ENCODE measurements at places on chromosomes 2 and 18. TPM values are rescaled to one million over a fixed set of nuclear protein-coding genes. Genes with fewer than 3 reads are reported as not detected.

- H3K27ac ChIP-seq, result no peak overlapping the region
- no peak overlapping the region for H3K4me3 ChIP-seq
- peaks cover 15% of the 10 kb centered on the region for H3K4me1 ChIP-seq
- H3K27me3 ChIP-seq, result no peaks in the 10 kb centered on the region
- DNase-seq, result no peak
- no peaks in the 10 kb centered on the region for H3K36me3 ChIP-seq
These were observed 236.5 kb upstream of the SPHKAP start for GRCh38 chr2:228417956-228418355.

The COL6A3 gene
- 1.2 TPM for total RNA-seq

GRCh38 chr2:27249891-27250651 lies 12.8 kb downstream of the SLC30A3 start:
- peaks cover 10% of the 10 kb centered on the region for H3K4me1 ChIP-seq
- no peak overlapping the region for H3K4me3 ChIP-seq
- H3K27ac ChIP-seq, result no peak overlapping the region
- H3K27me3 ChIP-seq, result no peaks in the 10 kb centered on the region
- H3K36me3 ChIP-seq, result no peaks in the 10 kb centered on the region
- peak; percentile 23 for DNase-seq

DNA sequence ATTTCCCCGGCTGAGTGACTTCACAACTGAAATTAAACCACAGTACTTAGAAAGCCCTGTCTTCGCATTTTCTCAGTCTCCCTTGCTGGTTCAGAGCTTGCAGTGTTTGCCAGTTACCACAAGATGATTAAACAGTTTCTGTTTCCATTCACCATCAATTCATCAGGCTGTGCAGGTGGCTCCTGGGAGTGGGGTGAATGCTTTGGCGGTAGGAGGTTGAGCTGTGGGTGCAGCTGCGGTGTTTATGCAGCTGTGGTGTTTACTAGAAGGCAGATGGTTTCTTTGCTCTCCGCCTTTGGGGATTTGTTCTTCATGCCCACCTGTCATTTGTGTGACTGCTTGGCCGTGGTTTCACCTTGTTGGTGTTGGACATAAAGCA lies 16.1 kb downstream of the ACOXL start:
- H3K36me3 ChIP-seq, result no peaks in the 10 kb centered on the region
- no peak overlapping the region for H3K4me3 ChIP-seq
- H3K4me1 ChIP-seq, result no peaks in the 10 kb centered on the region
- no peaks in the 10 kb centered on the region for H3K27me3 ChIP-seq

The MTA3 gene
- 46.3 TPM for total RNA-seq

DNA sequence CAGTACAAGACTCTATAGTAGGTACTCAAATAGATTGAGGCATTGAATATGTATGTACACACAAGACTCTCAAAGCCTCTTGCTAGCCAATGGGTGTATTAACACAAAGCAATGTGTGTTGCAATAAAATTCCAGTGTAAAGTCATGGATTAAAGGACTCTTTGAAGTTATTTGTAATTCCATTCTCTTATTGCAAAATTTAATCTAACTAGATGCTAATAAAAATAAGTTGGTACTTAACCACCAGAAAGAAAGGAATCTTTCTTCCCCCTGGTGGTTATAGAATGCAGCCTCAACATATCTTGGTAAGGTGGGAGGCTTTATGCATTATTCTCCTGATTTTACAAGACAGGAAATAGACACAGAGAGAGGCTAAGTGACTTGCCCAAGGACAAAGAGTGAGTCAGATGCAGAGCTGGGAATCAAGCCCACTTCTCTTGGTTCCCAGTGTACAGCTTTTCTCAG lies 18.0 kb downstream of the LRP1B start:
- peak; percentile 41 for DNase-seq
- peaks cover 7% of the 10 kb centered on the region for H3K4me1 ChIP-seq
- no peaks in the 10 kb centered on the region for H3K27me3 ChIP-seq
- H3K27ac ChIP-seq, result no peak overlapping the region
- no peaks in the 10 kb centered on the region for H3K36me3 ChIP-seq

GRCh38 chr2:103605071-103605780 lies 843.4 kb downstream of the TMEM182 start:
- H3K36me3 ChIP-seq, result no peaks in the 10 kb centered on the region
- H3K4me1 ChIP-seq, result no peaks in the 10 kb centered on the region
- H3K4me3 ChIP-seq, result no peak overlapping the region
- no peaks in the 10 kb centered on the region for H3K27me3 ChIP-seq

DNA sequence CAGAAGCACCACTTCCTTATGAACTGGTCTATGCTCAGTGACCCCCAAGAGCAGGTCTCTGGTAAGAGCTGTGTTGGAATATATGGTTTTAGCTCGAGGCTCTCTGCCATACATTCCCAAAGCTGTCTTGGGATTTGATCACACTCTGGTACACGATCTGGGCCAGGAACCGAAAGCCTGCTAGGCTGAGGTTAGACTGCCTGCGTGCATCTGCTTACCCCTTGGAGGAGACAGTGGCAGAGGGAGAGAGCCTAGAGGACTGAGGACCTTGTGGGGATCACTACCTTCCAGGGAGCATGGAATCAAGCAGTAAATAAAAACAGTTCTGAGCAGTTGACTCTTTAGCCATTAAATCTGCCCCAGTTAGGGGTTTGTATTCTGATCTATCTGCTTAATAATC lies 63.7 kb downstream of the ZNF532 start:
- no peak overlapping the region for H3K4me3 ChIP-seq
- no peaks in the 10 kb centered on the region for H3K4me1 ChIP-seq

The CHRNA1 gene
- total RNA-seq, result not detected

The DES gene
- total RNA-seq, result 4.2 TPM

- H3K4me1 ChIP-seq, result peaks cover 25% of the 10 kb centered on the region
- H3K27ac ChIP-seq, result peak overlapping the region; percentile 23
- H3K4me3 ChIP-seq, result peak overlapping the region; percentile 69
- H3K36me3 ChIP-seq, result no peaks in the 10 kb centered on the region
These were observed 879 bp upstream of the GALNT5 start for GRCh38 chr2:157256626-157257025.

GRCh38 chr18:73479477-73479876 lies 611.7 kb upstream of the NETO1 start:
- H3K36me3 ChIP-seq, result no peaks in the 10 kb centered on the region
- H3K27me3 ChIP-seq, result no peaks in the 10 kb centered on the region
- DNase-seq, result no peak
- H3K27ac ChIP-seq, result no peak overlapping the region
- H3K4me3 ChIP-seq, result no peak overlapping the region

DNA sequence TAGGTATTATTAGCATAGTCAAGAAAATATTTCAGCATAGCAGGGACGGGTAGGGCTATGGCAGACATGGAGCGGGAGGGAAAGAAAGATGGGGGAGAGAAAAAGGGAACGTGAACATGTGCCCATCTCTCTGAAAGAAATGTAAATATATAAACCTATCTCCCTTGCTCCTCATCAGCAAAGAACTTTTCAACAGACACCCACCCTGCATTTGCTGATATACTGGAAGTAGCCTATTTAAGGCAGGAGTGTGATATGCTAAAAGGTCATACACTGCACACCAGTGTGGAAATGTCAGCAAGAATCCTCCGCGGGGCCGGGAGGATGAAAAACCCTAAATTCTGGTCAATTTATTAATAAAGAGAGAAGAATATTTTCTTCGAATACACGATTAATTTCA lies 1.7 kb downstream of the MBOAT2 start:
- no peak overlapping the region for H3K4me3 ChIP-seq
- H3K27ac ChIP-seq, result no peak overlapping the region

Data from HCT116 (cell line).